Astrocyte of the hippocampus (primary cell): ENCODE measurements at places on chromosomes 3 and 15.
A peak's percentile ranks its signal among the peaks of the same experiment; 100 is the strongest.

DNA sequence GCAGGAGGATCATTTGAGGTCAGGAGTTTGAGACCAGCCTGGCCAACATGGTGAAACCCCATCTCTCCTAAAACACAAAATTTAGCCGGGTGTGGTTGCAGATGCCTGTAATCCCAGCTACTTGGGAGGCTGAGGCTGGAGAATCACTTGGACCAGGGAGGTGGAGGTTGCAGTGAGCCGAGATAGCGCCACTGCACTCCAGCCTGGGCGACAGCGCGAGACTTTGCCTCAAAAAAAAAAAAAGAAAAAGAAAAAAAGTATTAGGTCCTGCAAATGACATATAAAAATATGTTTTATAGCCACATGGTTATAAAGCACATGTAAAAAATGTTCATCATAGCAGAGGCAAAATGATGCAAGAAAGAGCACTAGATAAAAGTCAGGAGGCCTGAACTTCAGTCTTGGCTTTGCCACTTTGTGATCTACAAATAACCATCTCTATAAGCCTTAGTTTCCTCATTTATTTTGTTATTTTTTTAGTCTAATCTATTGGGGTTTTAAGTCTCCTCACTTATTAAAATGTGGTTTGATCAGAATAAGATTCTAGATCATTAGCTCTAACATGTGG, 4.9 kb downstream of the SLC12A6 start:
- no peak for DNase-seq

DNA sequence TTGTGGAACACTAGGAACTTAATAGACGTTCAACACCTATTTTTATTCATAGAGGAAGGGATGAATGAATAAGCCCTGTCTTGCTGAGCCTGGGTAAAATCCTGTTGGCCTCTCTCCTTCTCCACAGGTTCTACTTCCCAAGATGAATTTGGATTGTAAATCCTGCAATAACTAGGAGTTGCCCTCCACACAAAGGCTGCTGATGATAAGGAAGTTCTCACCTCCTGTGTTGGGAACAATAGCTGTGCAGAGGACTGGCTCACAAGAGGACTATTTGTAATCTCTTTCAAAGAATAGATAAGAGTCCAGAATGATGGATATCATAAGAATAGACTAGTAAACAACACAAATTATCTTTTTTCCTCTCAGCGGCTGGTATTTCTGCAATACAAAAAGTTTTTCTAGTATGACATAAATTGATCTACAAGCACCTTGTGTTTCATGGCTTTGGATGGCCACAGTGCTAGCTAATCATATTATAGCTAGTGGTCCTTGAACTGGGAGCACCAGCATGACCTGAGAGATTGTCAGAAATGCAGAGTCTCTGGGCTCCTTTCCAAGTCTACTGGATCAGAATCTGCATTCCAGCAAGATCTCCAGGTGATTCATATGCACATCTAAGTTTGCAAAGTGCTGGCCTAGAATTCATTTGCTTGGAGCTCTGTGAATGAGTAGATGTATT, 28.1 kb upstream of the COL6A6 start:
- DNase-seq: no peak

DNA sequence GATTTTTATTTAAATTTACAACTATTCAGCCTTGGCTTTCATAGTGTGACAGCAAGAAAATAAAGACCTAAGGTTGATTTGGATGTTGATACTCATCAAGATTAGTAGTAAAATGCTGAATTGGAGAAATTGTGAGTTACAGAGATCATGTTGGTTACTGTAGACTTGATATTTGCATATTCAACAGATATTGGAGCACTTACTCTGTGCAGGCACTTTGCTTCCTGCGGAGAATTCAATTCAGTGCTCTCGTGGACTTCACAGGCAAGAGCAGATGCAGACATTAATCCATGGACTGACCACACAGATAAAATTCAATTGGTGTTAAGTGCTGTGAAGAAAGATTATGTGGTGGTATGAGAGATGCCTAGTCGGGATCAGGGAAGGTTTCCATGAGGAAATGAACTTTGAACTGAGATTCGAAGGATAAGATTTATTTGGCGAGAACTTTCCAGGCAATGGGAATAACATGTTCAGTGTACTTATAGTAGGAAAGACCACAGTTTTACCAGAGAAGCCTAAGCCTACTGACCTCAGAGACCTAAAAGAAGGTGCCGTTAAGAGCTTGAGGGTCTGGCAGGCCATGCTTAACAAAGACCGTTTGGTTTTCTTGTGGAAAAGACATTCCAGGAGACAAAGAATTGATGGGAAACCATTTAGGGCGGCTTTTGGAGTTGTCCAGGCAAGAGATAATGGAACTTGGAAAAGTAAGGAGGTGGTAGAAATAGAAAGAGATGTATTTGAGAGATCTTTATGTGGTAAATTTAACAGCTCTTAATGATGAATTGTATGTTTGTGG, 4.3 kb downstream of the SELENOT start:
- no peak for DNase-seq

- DNase-seq: peak; percentile 35
Observed at GRCh38 chr15:39084674-39085530, 496.0 kb upstream of the THBS1 start.

- DNase-seq: no peak
Observed at GRCh38 chr3:123670743-123671142, 85.9 kb upstream of the HACD2 start.

DNA sequence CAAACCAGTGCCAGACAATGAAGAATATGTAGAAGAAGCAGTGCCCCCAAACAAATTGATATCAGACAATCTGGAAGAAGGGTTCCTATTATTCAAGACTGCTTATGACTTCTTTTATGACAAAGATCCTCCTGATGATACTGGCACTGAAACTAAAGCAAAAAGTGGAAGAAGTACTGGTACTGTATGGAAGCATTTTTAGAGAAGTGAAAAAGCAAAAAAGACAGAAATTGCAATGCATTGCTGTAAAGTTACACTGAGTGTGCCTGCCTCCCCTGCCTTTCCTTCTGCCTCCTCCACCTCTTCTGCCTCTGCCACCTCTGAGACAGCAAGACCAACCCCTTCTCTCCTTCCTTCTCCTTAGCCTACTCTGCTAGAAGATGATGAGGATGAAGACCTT, 167.6 kb downstream of the PLCL2 start:
- no peak for DNase-seq

GRCh38 chr3:183291497-183292031, 38.5 kb downstream of the B3GNT5 start:
- DNase-seq: peak; percentile 83

DNA sequence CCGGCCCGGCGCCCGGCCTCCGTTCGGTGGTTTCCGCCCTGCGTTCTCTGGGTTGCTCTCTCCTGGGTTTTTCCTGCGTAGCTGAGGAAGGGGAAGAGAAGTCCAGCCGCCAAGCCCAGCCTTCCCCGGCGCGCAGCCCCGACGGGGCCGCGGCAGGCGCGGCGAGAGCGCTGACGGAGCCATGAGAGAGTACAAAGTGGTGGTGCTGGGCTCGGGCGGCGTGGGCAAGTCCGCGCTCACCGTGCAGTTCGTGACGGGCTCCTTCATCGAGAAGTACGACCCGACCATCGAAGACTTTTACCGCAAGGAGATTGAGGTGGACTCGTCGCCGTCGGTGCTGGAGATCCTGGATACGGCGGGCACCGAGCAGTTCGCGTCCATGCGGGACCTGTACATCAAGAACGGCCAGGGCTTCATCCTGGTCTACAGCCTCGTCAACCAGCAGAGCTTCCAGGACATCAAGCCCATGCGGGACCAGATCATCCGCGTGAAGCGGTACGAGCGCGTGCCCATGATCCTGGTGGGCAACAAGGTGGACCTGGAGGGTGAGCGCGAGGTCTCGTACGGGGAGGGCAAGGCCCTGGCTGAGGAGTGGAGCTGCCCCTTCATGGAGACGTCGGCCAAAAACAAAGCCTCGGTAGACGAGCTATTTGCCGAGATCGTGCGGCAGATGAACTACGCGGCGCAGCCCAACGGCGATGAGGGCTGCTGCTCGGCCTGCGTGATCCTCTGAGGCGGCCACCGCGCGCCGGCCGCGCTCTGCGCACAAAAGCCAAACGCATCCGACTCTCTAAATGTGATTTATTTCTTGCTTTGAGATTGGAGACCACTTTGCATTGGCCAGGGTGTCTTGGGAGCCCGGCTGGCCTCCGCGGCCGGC, 727 bp downstream of the RAP2B start:
- DNase-seq: peak; percentile 75

GRCh38 chr15:38369936-38370478, 83.9 kb upstream of the FAM98B start:
- DNase-seq: no peak
